ENCODE measurements at places on chromosomes 3 and 15.
A peak's percentile ranks its signal among the peaks of the same experiment; 100 is the strongest.

DNA sequence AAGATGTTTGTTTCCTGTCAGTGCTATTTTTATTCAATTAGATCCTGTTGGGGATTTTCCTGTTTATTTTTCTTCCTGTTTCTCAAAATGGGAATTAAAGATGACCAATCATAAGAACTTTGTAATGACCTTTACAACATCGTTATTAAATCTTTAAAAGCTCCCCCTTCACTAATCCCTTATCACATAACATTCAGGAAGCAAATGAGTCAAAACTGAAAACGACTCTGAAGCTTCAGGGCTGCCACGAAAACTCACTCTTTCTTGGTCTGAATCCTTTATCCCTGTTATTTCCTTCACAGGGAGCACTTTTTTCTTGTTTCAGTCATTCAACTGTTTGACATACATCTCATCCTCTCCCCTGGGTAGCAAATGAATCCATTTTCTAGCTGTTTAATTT is 75.8 kb upstream of the MB21D2 start:
- DNase-seq: no peak

GRCh38 chr15:91589360-91589759 is 264.1 kb upstream of the SLCO3A1 start:
- no peak for DNase-seq

DNA sequence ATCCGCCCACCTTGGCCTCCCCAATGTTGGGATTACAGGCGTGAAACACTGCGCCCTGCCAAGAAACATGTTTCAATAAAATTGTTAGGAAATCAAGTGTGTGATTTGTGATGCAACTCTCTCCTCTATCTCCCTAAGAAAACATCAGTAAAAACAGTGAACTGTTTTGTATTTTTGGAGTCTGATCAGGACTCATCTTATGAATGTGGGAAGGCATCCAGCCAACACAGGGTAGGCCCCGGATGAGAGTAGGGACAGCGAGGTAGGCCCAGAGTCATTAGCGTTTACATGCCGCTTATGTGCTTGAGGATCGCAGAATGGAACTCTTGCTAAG is 884 bp upstream of the GLYCTK start:
- peak; percentile 43 for DNase-seq

GRCh38 chr3:58478781-58479180 is 13.1 kb upstream of the KCTD6 start:
- DNase-seq: no peak

DNA sequence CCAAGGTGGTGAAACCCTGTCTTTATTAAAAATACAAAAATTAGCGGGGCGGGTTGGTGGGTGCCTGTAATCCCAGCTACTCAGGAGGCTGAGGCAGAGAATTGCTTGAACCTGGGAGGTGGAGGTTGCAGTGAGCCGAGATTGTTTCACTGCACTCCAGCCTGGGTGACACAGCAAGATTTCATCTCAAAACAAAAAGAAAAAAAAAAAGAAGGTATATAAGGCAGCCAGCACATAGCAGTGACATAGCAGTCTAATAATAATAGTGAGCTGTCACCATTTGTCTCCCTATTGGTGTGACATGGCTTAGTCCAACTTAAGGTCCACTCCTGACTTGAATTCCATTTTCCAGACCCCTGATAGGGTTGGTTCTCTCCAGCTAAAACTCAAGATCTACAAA is 8.8 kb upstream of the LACTB start:
- DNase-seq: no peak

DNA sequence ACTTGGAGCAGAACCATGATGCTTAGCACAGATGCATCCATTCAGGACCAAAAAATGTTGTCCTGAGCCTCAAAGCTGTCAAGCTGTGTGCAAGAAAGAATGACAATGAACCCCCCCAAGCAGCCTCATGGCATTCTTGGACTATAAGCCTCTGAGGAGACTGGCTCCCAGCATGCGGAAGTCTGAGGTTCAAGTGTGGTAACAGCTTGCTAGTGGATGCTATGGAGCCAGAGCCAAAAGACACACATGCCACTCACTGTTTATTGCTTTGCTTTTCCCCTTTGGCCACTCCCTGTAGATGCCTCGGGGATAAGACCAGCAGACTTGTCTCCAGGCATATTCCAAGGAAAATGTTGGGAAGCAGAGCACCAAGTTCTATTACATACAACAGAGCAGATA is 38.2 kb upstream of the SNRK start:
- no peak for DNase-seq

DNA sequence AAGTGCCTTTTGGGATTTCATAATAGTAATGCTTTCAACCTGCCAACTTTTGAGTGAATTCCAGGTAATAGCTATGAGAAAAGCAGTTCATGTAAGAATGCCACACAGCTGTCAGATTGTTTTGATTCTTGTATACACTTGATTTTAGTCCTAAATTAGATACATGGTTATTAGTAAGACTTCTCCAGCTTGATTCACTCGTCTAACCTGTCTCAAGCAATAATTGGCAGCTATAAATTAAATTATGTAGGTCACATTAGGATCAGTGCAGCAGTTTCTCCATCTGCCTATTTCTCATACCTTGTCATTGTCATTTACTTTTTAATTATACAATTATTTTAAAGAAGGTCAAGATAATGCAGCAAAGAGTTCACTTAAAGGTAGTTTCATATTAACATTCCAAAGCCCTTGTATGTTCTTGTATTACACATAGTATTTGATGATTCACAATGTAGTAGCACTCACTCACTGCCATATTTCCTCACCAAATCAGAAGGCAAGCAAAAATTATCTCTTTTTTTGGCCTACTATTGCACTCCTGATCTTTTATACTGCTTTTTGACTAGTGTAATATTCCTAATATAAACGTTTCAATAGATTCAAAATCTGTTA is 10.9 kb upstream of the CRYBG3 start:
- no peak for DNase-seq

- no peak for DNase-seq
Observed at GRCh38 chr15:42118650-42119445, 24.5 kb upstream of the PLA2G4D start.

- DNase-seq: no peak
Observed at GRCh38 chr15:55250392-55250791, 39.2 kb downstream of the RAB27A start.

GRCh38 chr3:23815879-23816278 is 10.1 kb downstream of the UBE2E1 start:
- DNase-seq: no peak

DNA sequence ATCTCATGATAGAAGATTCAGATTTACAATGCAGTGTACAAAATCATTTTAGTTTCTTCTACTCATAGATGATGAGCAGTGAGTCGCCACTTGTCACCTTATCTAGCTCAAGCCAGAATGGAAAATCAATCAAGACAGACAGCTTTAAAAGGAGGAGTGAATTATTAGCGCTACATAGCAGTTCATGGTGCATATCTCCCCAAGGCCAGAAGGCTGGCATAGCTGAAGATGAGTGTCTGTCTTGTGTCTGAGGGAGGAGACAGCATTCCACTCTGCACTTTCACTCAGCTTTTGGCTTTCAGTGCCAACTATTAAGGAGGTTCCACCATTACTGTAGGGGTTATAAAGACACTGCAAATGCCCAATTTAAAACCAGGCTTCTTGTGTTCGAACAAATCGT is 804.1 kb upstream of the LMCD1 start:
- DNase-seq: no peak

DNA sequence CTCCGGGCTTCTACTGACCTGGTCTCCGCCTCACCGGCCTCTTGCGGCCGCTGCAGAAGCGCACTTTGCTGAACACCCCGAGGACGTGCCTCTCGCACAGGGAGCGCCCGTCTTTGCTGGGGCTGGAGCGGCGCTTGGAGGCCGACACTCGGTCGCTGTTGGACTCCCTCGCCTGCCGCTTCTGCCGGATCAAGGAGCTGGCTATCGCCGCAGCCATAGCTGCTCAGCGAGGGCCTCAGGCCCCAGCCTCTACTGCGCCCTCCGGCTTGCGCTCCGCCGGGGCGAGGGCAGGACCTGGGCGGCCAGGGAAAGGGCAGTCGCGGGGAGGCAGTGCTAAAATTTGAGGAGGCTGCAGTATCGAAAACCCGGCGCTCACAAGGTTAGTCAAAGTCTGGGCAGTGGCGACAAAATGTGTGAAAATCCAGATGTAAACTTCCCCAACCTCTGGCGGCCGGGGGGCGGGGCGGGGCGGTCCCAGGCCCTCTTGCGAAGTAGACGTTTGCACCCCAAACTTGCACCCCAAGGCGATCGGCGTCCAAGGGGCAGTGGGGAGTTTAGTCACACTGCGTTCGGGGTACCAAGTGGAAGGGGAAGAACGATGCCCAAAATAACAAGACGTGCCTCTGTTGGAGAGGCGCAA is 319.2 kb downstream of the FGF12 start:
- DNase-seq: peak; percentile 72

DNA sequence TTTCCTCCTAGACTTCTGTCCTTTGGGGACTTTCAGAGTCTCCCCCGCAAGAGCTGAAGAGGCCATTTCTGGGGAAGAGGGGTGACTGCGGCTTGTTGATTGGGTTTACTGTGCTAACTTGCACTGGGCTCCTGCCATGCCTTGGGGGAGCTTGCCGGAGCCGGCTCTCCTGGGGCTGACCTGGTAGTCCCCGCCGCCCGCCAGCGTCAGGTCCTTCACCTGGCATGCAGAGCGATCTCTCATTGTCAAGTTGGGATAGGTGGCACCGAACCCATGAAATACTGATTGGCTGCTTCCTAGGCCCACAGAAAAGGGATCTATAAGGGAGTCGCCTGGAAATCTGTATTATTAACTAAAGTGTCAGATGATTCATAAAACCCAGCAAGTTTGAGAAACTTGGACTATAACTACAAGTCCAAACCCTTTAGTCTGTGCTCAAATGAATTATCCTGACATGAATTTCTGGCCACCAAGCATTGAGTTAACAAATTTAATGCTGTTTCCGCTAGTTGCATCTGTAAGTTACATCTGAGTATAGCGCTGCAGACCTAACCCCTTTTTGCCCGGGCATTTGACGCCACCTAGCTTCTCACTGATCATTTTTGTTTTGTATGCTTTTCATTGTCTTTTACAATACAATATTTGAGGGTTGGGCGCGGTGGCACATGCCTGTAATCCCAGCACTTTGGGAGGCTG is 607 bp upstream of the IMP3 start:
- DNase-seq: no peak
